Cortex of kidney (tissue), 1 donor: ENCODE measurements at places on chromosomes 11 and 22.

GRCh38 chr11:61294717-61295595 lies at the start of gene VWCE:
Gene VWCE (minus strand): TSS chr11:61295316. CDS start chr11:61295037, 279 bp downstream.
- DNase-seq = no peak

- no peak for DNase-seq
These were observed 104.3 kb downstream of the MRTFA start for GRCh38 chr22:40531951-40532900.

DNA sequence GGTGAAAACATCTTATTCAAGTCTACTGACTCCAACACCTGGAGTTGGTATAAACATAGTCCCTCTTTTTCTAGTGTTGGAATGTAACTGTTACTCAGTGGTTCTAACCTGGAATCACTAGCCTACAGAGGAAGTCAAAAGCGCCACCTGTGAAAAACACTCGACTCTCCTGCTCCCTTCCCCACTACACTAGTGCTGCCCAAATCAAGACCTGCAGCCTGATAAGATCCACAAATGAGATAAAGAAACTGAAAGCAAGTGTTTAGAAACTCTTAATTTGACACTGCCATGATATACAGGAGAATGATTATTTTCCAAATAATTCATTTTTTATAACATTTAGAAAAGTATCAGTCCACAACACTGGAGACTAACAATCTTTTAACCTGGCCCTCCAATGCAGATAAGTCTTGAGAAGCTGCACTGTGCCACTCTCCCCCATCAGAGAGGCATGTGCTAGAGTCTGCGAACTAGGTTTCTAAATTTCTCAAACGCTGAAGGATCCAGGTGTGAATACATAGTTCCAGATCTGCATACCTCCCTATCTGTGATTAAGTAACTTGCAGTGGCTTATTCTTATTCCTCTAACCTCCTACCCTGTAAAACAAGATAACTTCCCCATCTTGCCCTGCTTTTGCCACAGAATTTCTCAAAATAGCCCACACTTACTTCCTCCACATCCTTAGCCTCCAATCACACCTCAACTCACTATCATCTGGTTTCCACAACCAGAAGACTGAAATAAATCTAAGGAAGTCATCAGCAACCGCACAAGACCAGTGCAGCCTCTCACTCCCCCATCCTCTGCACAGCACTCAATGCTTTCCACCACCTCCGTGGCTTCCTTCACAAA lies 88.1 kb downstream of the RRAS2 start:
- no peak for DNase-seq

- DNase-seq = no peak
These were observed 6.3 kb downstream of the NOX4 start for GRCh38 chr11:89484896-89485295.

DNA sequence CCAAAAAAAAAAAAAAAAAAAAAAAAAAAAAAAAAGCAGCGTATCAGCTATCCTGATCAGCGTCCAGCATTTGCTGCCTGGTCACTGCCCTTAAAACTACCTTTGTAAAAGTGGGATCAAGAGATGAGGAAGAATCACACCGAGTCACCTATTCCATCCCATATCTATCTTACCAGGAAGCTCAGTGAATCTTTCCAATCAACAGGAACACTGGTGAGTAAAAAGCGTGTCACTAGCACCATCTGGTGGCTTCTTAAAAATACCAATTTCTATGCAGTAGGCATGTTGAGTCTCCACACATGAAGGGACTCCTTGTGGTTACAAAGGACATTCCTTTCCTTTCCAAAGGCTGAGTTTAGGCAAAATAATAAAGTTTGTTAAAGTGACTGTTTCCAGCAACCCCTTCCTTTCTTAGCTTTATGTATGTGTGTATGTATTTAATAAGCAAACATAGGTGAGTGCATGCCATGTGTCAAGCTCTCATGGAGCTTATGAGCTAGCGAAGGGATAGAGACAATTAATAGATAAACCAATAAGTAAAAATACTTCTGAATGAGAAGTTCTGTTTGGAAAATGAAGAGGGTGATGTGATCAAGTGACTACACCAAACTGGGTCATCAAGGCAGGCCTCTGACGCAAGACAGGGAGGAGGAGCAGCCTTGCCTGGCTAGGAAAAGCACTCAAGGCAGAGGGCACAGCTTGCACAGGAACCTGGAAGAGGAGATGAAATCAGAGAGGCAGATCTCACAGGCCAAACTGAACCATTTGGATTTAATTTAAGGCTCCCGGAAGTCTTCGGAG lies 13.9 kb upstream of the TP53AIP1 start:
- no peak for DNase-seq

GRCh38 chr11:14186046-14186775 lies 172.8 kb downstream of the RRAS2 start:
- no peak for DNase-seq

GRCh38 chr11:10373340-10373739 lies 68.5 kb downstream of the ADM start:
- DNase-seq = no peak
